Left colon (tissue), 2 donors: ENCODE measurements at places on chromosomes 13 and 19. TPM values are rescaled to one million over a fixed set of nuclear protein-coding genes. Genes with fewer than 3 reads are reported as not detected.
A peak's percentile ranks its signal among the peaks of the same experiment; 100 is the strongest.

Gene KLK8
- total RNA-seq: not detected

- DNase-seq: peak; percentile 81
Measured at GRCh38 chr13:114049026-114049425, 75.2 kb upstream of the C13orf46 start.

GRCh38 chr19:38653028-38653571 is 5.7 kb downstream of the ACTN4 start:
- peak; percentile 82 for DNase-seq

Gene C19orf44
- total RNA-seq: 2.4 TPM

GRCh38 chr13:61142506-61142905 is 273.1 kb downstream of the PCDH20 start:
- DNase-seq: no peak

Gene USF2
- total RNA-seq: 96.2 TPM

Gene CCL25
- not detected for total RNA-seq

DNA sequence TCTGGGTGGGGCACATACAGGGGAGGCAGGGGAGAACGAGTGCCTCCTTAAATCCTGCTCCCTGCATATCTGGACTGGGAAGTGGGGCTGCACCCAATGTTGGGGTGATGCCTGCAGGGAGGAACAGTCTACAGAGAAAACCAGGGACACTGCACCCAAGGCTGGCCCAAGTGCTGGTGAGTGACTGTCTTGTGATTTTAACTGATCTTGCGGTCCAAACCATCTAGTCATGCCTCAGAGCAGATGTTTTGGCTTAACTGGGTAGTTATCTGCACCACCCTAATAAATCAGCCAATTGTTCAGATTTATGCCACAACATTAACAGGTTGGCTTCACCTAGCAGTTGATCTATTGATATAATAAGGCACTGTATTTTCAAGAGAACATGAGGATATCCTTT is 219.2 kb upstream of the IRS2 start:
- no peak for DNase-seq

DNA sequence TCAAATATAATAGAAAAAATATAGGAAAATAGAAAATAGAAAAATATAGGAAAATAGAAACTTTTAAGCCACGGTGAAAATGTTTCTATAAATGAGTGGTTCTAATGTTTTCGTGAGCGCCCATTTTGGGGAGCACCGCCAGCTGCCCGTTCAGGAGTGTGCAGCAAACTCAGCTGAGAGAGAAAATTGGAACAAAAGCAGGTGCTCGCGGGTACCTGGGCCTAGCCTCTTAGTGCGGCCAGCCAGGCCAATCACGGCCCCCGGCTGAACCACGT is 204 bp upstream of the PDX1 start:
- no peak for DNase-seq

- DNase-seq: no peak
Measured at GRCh38 chr19:13639342-13639929, 124.9 kb upstream of the MRI1 start.

GRCh38 chr19:12485052-12485416 is 418 bp upstream of the ZNF709 start:
- no peak for DNase-seq

Gene ARL11
- 1.7 TPM for total RNA-seq

Gene CPT1C
- 2.0 TPM for total RNA-seq

GRCh38 chr19:29107831-29108230 is 105.1 kb downstream of the UQCRFS1 start:
- no peak for DNase-seq

GRCh38 chr19:33796164-33796875 is at the start of gene KCTD15:
TSS of gene KCTD15 (plus strand) at chr19:33796870. CDS start at chr19:33800455, 3,585 bp downstream.
- DNase-seq: peak; percentile 59
